Thymus (tissue), 14 donors: ENCODE measurements at places on chromosomes 11 and 22. TPM values are rescaled to one million over a fixed set of nuclear protein-coding genes. Genes with fewer than 3 reads are reported as not detected.

GRCh38 chr22:19799322-19800190 lies 39.0 kb downstream of the TBX1 start:
- no peak for DNase-seq
- H3K27me3 ChIP-seq, result no peaks in the 10 kb centered on the region
- peaks cover 14% of the 10 kb centered on the region for H3K36me3 ChIP-seq

DNA sequence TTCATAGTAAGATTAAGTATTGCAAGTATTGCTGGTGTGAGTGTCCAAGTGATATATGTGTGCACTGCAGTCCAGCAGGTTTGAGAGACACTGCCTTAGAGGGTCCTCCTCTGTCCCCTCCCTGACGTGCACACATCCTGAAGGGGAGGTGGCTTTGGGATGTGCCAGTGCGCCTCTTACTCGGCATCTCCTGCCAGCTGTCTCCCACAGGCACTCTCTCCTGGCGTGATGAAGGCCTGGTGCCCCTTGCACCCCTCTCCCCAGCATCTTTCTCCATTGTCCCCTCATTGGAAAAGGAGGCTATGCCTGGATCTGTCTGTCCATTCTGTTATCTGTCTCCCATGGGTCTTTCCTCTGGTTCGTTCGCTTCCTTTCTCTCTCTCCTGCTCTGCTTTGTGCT lies 24.2 kb downstream of the GTPBP1 start:
- H3K4me3 ChIP-seq, result no peak overlapping the region
- H3K36me3 ChIP-seq, result peaks cover 87% of the 10 kb centered on the region
- no peak overlapping the region for H3K27ac ChIP-seq

INPPL1 gene
- 27.7 TPM for total RNA-seq

- H3K4me3 ChIP-seq, result no peak overlapping the region
- H3K27me3 ChIP-seq, result no peaks in the 10 kb centered on the region
- no peaks in the 10 kb centered on the region for H3K4me1 ChIP-seq
- H3K27ac ChIP-seq, result no peak overlapping the region
Observed at GRCh38 chr11:132874638-132875037, 657.7 kb downstream of the OPCML start.

- no peaks in the 10 kb centered on the region for H3K27me3 ChIP-seq
- H3K36me3 ChIP-seq, result no peaks in the 10 kb centered on the region
- H3K27ac ChIP-seq, result no peak overlapping the region
- no peak for DNase-seq
- H3K4me1 ChIP-seq, result no peaks in the 10 kb centered on the region
- H3K4me3 ChIP-seq, result no peak overlapping the region
Observed at GRCh38 chr11:116558504-116559211, 214.1 kb downstream of the BUD13 start.

DNA sequence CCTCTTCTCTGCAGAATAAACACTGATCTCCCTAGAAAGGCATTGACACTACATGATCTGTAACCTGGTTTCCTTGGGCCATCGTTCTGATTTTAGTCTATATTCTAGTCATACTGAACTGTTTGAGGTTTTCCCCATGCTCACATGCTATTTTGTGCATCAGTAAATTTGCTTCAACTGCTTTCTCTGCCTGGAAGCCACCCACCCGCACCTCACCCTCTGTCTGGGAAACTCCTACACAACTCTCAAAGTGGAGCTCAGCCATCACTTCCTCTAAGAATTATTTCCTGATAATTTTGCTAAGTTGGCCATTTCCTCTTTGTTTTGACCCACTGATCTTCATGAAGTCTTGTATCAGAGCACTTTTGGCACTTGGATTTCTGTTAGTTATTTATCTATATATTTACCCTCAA lies 36.1 kb downstream of the MMP20 start:
- no peaks in the 10 kb centered on the region for H3K27me3 ChIP-seq
- H3K4me3 ChIP-seq, result no peak overlapping the region
- H3K36me3 ChIP-seq, result no peaks in the 10 kb centered on the region
- H3K27ac ChIP-seq, result no peak overlapping the region
- DNase-seq, result no peak

ACRV1 gene
- total RNA-seq, result not detected

GRCh38 chr22:41781507-41781906 lies 19.0 kb upstream of the CCDC134 start:
- no peak for DNase-seq
- H3K27me3 ChIP-seq, result no peaks in the 10 kb centered on the region
- H3K36me3 ChIP-seq, result no peaks in the 10 kb centered on the region
- H3K4me1 ChIP-seq, result peaks cover 9% of the 10 kb centered on the region

GRCh38 chr11:76776472-76776871 lies 6.7 kb upstream of the TSKU start:
- H3K4me1 ChIP-seq, result no peaks in the 10 kb centered on the region
- no peak overlapping the region for H3K4me3 ChIP-seq
- no peaks in the 10 kb centered on the region for H3K27me3 ChIP-seq
- H3K27ac ChIP-seq, result no peak overlapping the region
- H3K36me3 ChIP-seq, result no peaks in the 10 kb centered on the region

KLHL35 gene
- total RNA-seq, result 0.57 TPM

GRCh38 chr11:1743585-1744136 lies 6.7 kb downstream of the IFITM10 start:
- no peak overlapping the region for H3K27ac ChIP-seq
- peaks cover under 1% of the 10 kb centered on the region for H3K4me1 ChIP-seq
- DNase-seq, result no peak
- peaks cover 15% of the 10 kb centered on the region for H3K27me3 ChIP-seq

DNA sequence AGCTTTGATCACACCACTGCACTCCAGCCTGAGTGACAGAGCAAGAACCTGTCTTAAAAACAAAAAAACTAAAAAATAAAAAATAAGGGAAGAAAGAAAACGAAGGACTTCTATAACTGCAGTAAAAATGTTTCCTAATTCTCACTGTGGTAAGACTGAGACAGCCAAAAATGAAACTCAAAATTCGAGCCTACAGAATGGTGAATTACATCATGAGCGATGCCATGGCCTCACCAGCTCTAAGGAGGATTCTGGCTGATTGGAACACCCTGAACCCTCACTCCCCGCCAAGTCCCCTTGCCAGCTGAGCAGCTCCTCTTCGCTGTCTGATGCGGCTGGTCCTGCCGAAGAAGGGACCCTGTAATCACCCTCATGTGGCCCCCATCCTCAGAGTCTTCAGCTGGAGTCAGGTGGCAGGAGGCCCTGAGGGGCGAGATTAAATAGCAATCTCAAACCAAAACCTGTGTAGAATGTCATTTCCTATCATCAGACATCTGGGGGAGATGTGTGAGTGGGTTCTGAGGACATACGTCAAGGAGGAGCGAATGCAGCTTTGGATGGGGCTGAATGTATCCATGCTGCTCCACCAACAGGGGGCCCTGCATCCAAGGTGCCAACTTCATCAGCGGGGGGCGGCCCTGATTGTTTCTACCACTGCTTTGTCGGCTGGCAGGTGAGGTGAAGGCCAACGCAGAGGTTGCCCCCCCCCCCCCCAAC lies 29.2 kb downstream of the PDGFB start:
- H3K36me3 ChIP-seq, result no peaks in the 10 kb centered on the region
- no peak overlapping the region for H3K4me3 ChIP-seq
- H3K27me3 ChIP-seq, result peaks cover 21% of the 10 kb centered on the region
- no peak overlapping the region for H3K27ac ChIP-seq
- DNase-seq, result no peak
- no peaks in the 10 kb centered on the region for H3K4me1 ChIP-seq

DNA sequence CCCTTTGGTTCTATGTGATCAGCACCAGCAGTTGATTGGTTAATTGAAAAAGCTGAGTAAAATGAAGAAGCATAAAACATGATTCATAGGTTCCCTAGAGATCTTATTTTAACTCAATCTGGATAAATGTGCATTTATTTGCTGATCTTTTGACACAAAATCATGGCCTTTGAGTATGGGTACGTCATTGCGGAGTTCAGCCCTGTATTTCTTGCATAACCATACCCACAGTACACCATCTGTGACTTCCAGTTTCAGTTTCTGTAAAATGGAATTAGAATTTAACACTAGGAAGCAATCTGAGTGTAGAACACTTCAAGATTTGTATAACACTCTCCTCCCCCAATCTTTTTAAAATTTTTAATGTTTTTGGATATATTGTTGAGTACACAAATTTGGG lies 358.2 kb downstream of the DDX10 start:
- H3K27me3 ChIP-seq, result no peaks in the 10 kb centered on the region
- H3K4me1 ChIP-seq, result no peaks in the 10 kb centered on the region
- no peak overlapping the region for H3K4me3 ChIP-seq
- H3K27ac ChIP-seq, result no peak overlapping the region
- no peak for DNase-seq
- H3K36me3 ChIP-seq, result no peaks in the 10 kb centered on the region
